Hematopoietic multipotent progenitor cell treated with erythropoietin and hydrocortisone succinate and interleukin-3 and kit ligand, for 6 days (in vitro differentiated cells): ENCODE measurements at places on chromosomes 4 and X.

DNA sequence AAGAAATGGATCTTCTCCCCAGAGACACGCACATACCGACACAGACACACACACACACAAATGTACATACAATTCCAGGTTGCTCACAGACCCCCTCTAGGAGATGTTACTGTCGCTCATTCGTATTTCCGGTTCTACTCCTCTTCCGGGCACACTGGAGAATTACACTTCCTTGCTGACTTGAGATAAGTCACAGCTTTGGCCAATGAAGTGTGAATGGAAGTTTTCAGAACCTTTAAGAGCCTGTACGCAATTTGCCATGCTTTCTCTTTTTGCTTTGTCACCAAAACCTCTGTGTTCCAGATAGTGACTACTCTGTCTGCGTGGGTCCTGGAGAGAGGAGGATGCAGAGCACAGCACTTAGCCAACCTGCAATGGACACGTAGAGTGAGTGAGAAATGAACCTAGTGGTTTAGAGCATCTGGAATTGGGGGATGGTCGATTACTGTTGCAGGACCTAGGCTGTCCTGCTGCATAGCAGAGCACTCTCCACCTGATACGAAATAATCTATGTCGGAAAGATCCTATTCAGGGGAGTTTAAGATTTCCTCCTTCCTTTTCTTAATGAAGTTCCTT lies 239.5 kb upstream of the TET2 start:
- DNase-seq: no peak

- no peak for DNase-seq
Measured at GRCh38 chrX:139725720-139726119, 17.8 kb upstream of the MCF2 start.

- no peak for DNase-seq
Measured at GRCh38 chr4:38210396-38211114, 250.4 kb downstream of the PTTG2 start.

DNA sequence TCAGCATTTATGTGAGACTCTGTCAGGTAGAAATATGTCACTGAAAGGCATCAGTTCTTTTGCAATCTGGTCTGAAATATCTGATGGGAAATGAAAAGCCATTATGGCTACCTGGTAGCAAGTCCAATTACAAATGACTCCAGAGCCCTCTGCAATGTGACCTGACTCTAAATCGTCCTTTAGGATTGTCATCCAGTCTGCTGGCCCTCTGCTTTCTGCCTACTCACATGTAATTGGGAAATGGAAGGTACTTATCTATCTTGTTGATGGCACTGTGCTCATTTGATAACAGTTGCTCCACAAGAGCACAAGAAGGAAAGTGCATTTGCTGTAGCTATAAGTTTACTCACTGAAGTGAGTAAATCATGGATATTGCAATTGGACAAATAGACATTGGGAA lies 799.8 kb downstream of the RAPGEF2 start:
- DNase-seq: no peak

GRCh38 chr4:140134746-140135425 lies 19.1 kb downstream of the MAML3 start:
- DNase-seq: no peak

DNA sequence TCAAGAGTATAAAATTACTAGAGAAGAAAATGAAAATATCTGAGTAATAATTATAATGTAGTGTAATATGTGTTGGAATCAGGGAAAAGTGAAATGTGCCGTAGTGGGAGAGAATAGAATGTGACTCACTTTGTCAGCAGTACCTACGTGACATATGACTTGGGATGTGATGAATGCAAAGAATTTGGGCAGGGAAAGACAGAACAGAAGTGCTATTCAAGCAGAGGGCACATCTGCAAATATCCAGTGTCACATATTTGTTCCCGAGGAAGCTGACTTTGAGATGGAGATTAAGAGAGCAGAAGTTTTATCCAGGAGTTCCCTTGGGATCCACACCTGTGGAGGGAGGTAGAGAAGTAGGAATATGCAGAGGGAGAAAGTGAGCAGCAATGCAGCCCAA lies 69.3 kb upstream of the HS3ST1 start:
- DNase-seq: no peak

DNA sequence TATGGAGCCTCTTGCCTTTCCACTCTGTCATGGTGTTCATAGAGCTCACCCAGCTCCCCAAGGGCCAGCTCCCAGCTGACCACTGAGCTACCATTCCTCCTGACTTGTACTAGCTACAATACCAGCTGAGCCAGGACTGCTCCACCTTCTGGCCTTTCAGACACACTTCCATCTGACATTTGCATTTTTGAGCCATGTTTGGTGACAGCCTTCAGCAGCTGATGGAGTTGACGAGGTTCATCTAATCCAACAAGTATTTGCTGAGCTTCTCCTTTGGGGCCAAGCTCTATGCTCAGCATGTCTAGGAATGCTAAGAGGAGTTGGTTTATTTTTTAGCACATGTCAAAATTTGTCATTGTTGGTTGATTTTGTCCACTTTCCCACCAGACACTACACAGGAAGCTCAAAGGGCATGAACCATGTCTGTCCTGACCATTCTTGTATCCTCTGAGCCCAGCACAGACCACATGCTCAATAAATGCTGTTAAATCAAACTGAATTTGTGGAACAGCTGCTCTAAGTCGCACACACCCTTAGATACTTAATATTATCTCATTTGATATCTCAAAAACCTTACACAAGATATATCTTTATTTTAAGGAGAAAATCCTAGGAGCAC lies 142.6 kb upstream of the PPARGC1A start:
- DNase-seq: peak; percentile 2

DNA sequence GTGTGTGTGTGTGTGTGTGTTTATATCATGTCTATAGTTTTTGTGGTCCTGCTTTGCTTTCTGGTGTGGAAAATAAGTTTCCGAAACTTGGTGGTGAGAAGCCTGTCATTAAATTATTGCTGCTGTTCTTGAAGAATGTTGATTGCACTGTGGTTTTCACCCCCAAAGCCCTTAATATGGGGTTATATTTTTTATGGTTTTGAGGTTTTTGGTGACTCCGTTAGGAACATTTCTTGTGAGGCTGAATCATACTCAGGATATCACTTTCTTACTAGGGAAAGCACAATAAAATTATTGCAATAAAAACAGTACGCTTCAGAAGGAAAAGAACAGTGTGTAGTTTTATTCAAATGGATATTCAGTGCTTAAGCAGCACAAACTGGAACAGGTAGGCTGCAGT lies 539.1 kb upstream of the MAGEB18 start:
- DNase-seq: no peak

DNA sequence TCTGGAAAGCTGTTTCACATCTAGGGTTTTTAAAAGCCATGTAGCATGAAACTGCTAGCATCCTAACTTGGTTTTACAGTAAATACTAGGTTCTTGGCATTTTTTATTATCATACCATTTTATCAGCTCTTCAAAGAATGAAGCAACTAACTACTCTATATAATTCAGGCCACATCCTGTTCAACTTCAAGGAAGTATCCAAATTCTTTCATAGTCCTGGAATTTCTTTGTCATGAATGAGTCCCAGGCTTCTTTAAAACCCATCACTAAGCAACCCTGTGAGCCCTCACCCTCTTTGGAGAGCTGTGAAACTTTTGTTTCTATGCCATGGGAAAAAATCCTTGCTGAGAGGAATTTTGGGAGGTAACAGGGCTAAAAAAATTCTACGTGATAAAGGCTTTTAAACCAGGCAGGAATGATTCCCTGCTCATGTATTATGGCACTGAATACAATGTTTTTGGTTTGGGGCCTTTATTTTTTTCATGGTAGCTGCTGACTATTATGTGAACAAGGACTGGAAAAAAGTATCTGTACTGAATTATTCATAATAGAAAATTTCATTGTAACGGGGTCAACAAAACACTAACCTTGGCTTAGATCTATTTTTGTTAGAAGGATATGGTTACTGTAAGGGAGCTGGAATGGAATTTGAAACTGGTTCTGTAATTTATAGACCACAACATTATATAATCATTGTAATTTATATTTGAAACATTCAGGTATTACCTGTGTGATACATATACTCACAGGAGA lies 164.9 kb downstream of the DCTD start:
- no peak for DNase-seq

DNA sequence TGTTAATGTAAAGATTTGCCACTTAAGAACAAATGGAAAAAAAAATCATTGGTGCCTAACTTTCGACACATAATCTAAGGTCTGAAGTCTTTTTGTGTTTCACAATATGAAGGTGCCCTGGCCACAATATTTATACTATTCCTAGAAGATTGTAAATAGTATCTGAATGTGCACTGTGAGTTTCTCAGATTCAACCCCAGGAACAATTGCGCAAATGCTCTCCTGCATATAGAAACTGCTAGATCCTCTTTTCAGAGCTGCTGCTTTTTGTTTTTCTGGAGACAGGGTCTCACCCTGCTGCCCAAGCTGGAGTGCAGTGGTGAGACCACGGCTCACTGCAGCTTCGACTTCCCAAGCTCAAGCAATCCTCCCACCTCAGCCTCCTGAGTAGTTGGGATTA lies 480.1 kb upstream of the FTHL17 start:
- DNase-seq: no peak

DNA sequence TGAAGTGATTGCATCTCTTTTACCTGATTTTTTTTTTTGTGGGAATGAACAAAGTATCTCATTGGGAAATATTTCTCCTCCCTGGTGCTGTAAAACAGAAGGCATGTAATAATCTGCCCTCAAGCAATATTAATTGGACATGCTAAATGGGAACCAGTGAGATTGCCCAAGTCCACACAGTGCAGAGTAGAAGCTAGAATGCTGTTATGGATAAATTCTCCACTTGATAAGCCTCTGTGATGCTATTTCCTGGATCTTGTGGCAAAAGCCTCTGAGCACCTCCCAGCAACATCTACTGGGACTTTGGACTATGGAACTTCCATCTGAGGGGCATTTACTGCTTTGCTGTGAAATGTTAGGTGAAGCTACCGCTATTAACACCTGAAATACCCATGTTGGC lies 46.9 kb upstream of the YTHDC1 start:
- DNase-seq: no peak

- no peak for DNase-seq
Measured at GRCh38 chr4:4981427-4981826, 37.8 kb downstream of the CYTL1 start.

- no peak for DNase-seq
Measured at GRCh38 chr4:136516371-136516770, 1015.9 kb downstream of the PCDH18 start.

DNA sequence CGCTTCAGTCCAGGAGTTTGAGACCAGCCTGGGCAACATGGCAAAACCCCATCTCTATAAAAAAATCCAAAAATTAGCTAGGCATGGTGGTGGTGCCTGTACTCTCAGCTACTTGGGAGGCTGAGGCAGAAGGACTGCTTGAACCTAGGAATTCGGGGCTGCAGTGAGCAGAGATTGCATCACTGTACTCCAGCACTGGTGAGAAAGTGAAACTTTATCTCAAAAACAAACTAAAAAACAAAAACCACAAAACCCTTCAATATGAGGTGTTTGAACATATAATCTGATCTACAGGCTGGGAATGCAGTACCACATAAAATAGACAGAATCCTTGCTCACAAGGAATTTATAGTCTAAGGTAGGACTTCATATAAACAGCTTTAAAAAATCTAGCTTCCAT lies 103.9 kb downstream of the PDS5A start:
- DNase-seq: no peak

GRCh38 chrX:147378767-147379166 lies 533.0 kb upstream of the FMR1 start:
- no peak for DNase-seq

- DNase-seq: no peak
Measured at GRCh38 chr4:38162240-38162784, 202.1 kb downstream of the PTTG2 start.

GRCh38 chr4:5885733-5886132 lies 7.2 kb downstream of the CRMP1 start:
- DNase-seq: no peak

- no peak for DNase-seq
Measured at GRCh38 chr4:7195141-7195515, 2.8 kb downstream of the SORCS2 start.

- DNase-seq: peak; percentile 72
Measured at GRCh38 chr4:38154681-38155588, 194.7 kb downstream of the PTTG2 start.

DNA sequence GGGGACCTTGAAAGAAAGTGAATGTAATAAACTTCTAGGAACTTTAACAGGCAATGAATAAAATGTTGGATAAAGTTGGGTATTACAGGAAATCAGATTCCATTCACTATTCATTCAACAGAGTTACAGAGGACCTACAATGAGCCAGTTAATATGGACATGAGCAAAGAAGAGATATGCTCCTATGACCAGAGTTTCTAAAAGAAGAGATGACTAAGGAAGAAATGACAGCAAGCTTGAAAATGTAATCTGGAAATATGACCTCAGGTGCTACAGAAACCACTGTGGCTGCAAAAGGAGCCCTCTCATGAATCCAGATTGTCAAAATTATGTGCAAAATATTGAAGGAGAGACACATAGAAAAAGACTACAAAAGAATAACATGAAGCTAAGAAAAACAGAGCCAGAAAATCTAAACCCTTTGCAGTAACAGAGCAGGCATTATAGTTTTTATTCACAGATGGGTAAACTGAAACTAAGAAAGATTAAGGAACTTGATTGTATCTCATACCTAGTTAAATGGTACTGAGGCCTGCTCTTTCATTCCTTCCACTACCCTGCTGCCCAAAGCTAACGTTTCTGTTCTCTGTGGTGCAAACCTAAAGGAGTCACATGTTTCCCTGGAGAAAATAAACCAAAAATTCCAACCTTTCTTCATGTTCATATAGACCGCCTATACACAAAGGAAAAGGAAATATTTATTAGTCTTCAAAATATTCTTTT lies 378.3 kb downstream of the GBA3 start:
- no peak for DNase-seq

GRCh38 chr4:142282870-142283431 lies 563.1 kb downstream of the INPP4B start:
- DNase-seq: peak; percentile 40

DNA sequence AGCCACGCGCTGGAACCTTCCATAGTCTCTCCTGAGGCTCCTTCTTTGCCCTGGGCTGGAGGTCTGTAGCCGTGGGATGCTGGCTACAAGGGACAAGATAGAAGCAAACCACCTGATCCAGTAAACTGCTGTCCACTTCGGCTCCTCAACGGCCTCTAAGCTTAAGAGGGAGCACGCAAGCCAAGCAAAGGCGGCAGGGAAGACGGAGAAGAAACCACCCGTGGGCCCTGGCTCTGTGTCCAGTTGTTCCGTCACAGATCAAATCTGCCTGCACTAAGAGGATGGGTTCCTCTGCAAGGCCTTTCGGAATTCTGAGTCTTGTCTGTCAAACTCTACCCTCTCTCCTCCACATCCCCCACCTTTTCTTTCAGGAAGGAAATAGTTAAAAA lies 401 bp upstream of the EDNRA start:
- DNase-seq: no peak

GRCh38 chr4:48012824-48013223 lies 3.7 kb downstream of the CNGA1 start:
- peak; percentile 6 for DNase-seq

DNA sequence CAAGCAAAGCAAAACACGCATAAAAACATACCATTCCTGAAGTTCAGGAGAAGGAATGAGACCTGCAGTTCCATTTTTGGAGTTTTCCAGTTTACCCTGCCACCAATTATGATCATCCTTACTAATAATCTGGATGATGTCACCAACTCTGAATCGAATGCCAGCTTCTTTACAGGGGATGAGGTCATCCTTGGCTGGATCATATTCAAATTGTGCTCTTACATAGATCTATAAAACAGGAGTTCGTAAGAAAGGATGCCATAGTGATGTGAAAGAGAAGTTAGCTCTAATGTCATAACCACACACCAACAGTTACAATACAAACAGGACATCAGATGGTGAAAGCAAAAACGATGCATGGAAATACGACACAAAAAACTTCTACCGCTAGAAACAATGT lies 106.5 kb downstream of the NYX start:
- DNase-seq: no peak

GRCh38 chrX:44935640-44936039 lies 62.7 kb downstream of the KDM6A start:
- DNase-seq: no peak
